Subcutaneous adipose tissue (tissue), 4 donors: ENCODE measurements at places on chromosomes 12 and 14. TPM values are rescaled to one million over a fixed set of nuclear protein-coding genes. Genes with fewer than 3 reads are reported as not detected.

Gene CCDC92
- total RNA-seq: 34.4 TPM

Gene GDF3
- not detected for total RNA-seq

Gene KRT73
- not detected for total RNA-seq

Gene TAS2R20
- 5.6 TPM for total RNA-seq
